Activated T-cell treated with anti-CD3 and anti-CD28 coated beads, Interleukin-2, amount 50 U/mL, for 24 hours (primary cell): ENCODE measurements at places on chromosomes 12 and 14.

GRCh38 chr12:69500631-69501030 lies 30.4 kb downstream of the FRS2 start:
- DNase-seq = no peak

- no peak for DNase-seq
These were observed at the start of gene NTS for GRCh38 chr12:85874031-85874461. NTS (plus strand) TSS chr12:85874295; CDS start chr12:85874404, 109 bp downstream.

GRCh38 chr12:7209958-7210357 lies 20.5 kb downstream of the PEX5 start:
- no peak for DNase-seq

GRCh38 chr14:50865391-50866076 lies 6.3 kb upstream of the ABHD12B start:
- no peak for DNase-seq

DNA sequence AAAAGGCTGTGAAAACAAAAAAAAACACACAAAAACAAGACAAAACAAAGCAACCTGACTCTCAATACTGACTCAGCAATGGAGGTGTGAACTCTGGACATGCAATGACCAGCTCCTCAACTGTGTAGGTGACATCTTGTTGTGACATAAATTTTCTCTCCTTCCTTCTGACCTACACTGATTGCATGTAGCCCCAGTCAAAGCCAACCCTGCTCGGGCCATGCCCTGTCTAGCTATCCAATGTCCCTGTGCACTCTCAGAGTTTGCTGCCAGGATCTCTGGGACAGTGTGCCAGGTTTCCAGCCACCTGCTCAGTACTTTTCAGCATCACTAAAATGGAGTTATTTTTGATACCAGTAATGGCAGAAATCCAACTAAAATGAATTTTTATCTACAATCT lies 18.9 kb upstream of the CRACR2A start:
- DNase-seq = no peak

- peak; percentile 38 for DNase-seq
These were observed 5.5 kb upstream of the CELA1 start for GRCh38 chr12:51351913-51352532.

GRCh38 chr14:68927089-68927488 lies 52.0 kb downstream of the ACTN1 start:
- no peak for DNase-seq

- no peak for DNase-seq
These were observed 16.1 kb downstream of the FERMT2 start for GRCh38 chr14:52934762-52935161.

DNA sequence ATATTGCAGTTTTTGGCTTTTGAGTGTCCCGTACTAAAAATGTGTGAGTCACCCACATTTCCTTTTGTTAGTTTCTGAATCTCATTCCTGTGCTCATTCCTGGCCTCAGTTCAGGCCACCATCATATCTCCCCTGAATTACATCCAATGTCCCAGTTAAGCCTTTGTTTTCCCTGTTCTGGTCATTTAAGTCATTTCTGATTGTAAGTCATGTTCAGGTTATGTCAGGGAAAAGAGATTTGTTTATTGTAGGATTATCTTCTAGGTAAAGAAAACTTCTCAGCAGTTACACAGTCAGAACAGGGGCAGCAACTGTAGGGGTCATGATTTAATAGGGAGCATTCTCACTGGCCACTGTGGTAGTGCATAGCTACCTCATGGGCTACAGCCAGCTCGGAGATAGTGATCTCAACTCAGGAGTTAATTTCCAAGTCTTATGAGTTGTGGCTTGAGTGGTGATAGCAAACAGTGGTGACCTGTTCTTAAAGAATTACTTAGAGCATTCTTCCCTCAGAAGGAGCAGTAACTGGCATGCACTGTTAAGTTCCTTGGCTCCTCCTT lies 6.7 kb downstream of the DDX47 start:
- DNase-seq = no peak

GRCh38 chr12:10175846-10176636 lies 2.8 kb upstream of the TMEM52B start:
- no peak for DNase-seq

GRCh38 chr14:24435192-24435810 lies 5.5 kb downstream of the KHNYN start:
- no peak for DNase-seq

GRCh38 chr14:42606839-42607238 lies 1000.2 kb downstream of the LRFN5 start:
- DNase-seq = no peak

DNA sequence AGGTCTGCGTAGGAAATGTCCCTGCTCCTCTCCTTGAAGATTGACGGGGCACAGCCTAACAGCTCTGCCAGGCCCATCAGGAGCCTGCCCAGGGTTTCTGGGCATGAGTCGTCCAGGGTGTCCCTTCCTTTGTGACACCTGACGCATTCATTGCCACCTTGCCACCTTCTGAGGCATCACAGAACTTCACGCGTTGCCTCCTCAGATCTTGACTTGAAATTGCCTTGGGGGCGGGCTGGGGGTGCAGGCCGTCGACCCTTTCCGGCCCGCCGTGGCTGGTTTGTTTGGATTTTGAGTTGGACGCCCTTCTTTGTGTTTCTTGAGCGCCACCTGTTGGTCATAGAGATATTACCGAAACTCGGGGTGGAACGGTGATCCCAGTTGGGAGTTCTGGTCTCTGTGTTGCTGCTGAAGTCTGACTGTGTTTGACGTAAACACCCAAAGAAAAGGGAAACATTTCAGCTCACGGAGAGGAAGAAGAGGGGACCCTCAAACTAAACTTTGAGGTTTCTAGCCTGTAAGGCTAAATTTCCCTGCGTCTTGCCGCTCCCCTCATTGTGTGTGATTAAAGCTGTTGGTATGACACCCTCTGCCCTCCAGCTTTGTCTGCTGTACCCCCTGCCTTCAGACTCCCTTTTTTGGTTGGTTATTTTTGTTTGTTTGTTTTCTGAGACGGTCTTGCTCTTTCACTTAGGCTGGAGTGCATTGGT lies 44.6 kb downstream of the MLXIP start:
- peak; percentile 78 for DNase-seq

DNA sequence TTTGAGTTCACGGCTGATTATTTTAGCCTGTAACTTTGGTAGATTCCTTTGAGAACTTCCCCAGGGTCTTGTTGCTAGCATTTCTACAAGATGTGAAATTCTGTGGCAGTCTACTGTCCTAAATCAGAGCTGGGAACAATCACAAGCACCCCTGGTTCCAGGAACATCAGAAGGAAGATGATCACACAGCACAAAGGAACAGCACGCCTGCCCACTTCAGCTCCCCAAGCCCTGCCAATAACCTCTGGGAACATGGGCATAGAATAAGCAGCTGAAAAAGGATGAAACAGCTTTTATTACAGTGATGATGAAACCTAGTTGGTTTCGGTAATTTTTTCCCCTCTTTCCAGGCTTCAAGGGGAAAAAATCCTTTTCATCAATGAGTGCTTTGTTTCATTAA lies 12.3 kb downstream of the GPR19 start:
- no peak for DNase-seq

GRCh38 chr12:28035500-28035899 lies 63.0 kb upstream of the PTHLH start:
- no peak for DNase-seq

DNA sequence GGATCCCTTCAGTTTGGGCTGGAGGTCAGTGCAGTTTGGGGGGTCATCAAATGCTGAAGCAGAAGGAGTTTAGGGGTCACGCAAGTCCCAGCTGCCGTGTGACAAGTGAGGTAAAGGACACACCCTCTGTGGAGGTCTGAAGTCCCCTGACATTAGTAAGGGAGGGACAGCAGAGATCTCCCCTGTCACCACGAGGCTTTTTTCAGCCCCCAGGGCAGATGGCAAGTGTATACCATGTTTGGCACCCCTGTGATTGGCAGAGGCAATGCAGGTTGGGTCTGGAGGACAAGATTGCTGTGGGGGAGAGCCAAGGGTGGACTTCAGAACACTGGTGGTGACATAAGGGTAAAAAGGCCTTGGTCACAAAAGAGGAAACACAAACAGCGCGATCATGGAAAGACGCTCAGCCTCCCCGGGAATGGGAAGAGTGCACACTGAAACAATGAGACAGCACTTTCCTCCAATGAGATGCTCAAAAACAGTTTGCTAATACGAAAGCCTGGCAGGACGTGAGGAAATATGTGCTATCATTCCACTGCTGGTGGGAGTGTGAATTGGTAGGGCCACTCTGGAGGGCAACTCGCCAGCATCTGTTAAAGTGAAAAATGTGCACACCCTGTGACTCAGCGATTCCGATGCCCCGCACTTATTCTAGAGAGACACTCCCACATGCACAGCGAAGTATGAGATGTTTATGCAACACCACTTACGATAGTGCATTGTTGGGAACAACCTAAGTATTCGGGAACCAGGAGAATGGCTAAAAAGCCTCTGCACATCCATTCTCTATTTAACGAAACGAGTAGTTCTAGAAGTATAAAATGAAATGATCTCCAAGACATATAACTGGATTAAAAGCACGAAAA lies 14.4 kb upstream of the CD27 start:
- DNase-seq = peak; percentile 70

GRCh38 chr12:54432815-54433164 lies 13.7 kb upstream of the ITGA5 start:
- no peak for DNase-seq

DNA sequence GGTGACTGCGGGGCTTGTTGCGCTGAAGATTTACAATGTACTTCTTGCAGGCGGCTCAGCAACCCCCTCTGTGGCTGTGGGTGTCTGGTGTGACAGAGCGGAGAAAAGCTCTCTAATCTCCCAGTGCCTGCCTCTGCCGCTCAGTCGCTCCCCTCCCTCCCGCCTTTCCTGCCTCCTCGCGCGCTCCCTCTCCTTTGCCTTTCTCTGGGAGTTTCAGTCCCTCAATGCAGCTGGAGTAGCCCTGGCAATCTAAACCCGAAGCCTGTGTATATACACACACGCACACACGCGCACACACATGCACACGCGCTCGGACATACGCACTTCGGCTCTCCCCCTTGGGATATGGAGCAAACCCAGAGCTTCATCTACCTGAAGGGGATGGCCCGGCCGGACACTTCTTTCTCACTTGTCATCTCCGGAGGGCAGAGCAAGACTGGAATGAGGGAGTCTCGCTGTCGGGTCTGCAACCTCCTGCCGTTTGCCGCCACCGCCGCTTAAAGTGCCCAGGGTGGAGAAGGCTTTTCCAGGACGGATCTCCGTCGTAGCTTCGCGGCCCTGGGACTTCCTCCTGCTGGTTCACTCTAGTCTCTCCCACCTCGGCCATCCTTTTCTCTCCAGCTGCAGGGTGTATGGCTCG lies 599 bp upstream of the TRHDE start:
- DNase-seq = no peak

- no peak for DNase-seq
These were observed 13.3 kb downstream of the PCNX1 start for GRCh38 chr14:70920608-70921007.

DNA sequence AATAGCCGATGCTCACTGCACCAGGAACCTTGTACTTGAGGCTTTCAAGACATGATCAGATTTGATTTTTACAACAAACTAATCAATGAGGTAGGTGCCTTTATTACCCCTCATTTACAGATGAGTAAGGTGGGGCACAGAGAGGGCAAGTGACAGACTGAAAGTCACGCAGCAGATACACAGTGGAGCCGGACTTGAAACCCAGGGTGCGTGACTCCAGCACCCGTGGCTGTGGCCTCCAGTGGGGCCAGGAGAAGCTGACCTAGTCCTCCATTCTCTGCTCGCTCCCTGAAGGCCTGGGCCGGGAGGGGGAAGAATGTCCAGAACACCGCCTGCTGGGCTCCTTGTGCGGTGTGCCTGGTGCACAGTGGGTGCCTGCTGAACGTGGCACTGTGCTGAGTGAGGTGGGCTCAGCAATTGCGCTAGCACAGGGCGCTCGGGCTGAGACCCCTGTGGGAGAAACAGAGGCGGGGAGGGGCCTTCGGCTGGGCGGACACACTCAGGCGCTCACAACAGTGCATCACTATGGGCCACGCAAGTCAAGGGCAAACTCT lies 125.2 kb downstream of the CALM1 start:
- no peak for DNase-seq

GRCh38 chr12:95201056-95201670 lies 16.1 kb downstream of the FGD6 start:
- no peak for DNase-seq

GRCh38 chr12:125299840-125300239 lies 234.6 kb downstream of the AACS start:
- DNase-seq = no peak

DNA sequence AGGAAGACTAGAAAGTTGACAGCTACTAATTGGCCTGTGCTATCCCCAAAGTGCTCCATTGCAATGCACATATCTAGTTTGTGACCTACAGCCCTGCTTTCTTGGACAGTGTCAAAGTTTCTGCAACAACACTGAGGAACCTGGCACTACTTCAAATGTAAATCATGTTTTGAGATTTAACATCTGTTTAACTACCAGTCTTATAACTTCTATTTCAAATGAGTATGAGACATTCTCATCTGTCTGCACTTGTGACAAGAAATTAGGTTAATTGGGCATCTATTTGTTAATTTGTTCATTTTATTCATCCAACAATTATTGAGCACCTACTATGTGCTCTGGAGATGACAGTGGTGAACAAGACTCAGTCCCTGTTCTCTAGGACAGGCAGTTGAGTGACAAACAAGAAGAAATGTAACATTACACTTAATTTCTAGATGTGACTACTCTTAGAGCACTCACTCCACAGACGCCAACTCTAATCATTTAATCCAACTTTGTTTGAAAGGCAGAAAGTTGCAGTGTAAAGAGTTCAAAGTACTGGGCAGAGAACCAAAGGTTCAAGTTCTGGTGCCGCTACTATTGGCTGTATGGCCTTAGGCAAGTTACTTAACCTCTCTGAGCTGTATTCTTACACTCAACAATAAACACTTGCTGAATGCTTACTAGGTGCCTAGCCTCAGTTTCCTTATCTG lies 74.8 kb downstream of the HECTD4 start:
- no peak for DNase-seq

- DNase-seq = no peak
These were observed 283.0 kb upstream of the PRKD1 start for GRCh38 chr14:30210630-30211029.

DNA sequence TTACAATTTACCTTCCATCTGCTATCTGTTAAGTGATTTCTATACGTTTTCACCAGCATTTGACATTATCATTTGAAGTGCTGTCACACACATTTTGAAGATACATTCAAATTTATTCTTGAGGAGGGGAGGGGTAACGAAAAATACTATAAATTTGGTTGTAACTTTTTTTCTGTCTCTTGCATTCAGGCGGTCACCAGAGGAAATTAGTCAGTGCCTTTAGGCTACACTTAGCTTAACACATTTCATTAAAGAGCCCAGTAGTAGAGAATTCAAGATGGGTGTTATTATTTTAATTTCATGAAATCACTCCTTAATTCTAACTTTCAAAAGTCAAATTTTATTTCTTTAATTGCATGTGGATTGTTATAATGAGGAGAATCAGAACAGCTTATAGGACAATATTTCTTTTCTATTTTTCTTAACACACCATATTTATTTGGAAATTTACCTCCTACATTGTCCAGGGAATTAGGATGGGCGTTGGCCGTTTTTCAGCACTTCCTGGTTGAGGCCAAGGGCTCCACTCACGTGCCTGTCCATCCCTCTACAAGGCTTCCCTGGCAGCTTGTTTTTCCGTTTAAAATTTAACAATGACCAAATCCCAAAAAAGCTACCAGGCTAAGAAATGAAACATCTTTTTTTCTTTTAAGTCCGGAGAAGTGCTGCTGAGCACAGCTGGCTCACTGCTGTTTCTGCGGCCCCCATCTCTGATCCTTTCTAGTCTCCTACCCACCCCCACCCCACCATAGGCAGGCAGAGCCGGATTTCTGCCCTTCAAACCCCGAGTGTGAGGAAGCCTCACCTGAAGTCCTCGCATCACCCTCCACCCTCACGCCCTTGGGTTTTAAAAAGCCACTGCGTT lies 1.1 kb upstream of the FAR2 start:
- no peak for DNase-seq

GRCh38 chr12:18620986-18621385 lies 116.8 kb downstream of the PLCZ1 start:
- no peak for DNase-seq
